ENCODE measurements at places on chromosomes 5 and 9.

DNA sequence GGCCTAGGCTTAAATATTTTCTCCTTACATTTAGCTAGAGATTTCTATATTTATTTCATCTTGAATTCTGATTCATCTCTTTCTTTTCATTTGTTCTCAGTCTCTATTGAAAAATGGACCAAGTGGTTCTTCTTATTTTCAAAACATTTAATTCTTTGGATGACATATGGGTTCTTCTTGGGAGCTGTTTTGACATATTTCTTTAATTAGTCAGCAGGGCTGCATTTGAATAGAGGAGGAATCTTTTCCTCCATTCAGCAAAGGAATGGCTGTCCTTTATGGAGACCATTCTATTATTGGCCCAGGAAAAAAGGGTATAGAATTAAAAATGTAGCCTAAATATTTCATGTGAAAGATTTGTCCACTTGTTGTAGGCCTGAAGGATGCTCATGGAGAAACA, 109.9 kb downstream of the RPS23 start:
- no peak for DNase-seq

- no peak for DNase-seq
Measured at GRCh38 chr5:135053278-135053677, 19.2 kb upstream of the PITX1 start.

GRCh38 chr9:92534674-92535073, 1.1 kb downstream of the ECM2 start:
- DNase-seq = no peak

- no peak for DNase-seq
Measured at GRCh38 chr9:92726971-92727715, 37.5 kb downstream of the BICD2 start.

- no peak for DNase-seq
Measured at GRCh38 chr5:126385524-126386502, 37.4 kb upstream of the GRAMD2B start.

- no peak for DNase-seq
Measured at GRCh38 chr9:129440435-129441186, 180.3 kb downstream of the C9orf50 start.

DNA sequence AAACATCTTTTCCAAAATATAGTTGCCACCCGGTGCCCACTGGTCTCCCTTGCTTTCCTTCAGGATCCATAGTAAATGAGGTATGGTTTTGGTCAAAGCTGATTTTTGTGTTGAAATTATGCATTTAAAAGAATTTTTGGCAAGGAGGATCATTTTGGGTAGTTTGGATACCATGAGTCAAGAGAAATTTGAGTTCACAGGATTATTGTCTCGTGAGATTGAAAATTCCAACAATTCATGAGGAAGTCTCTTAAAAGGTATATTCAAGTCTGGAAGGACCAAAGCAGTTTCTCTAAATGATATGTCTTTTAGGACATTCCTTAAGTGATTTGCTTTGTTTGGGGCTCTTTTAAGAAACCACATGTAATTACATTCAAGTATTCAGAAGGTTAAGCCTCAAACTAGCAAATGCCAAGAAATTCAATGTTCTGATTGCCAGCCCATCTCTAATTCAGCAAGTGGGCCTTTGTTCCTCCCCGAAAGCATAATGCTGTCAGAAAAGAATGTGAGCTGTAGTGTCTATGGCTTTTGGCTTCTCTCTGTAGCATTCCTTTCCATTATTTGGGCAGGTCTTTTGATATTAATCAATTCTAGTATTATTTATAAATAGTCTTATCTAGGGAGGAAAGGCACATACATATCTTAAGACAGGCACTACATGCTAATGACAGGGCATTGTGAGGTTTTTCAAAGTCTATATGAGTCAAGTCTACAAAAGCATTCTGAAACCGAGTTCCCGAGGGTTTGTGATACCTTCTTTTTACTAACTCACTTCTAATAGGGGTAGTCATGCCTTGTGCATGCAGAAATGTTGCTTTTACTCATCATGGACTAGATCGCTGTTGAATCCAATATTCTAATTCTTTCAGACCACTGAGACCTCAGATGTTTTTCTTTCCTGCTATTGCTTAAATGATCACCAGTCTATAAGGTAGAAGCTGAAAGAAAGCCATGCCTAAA, 453.9 kb downstream of the ENC1 start:
- DNase-seq = no peak

DNA sequence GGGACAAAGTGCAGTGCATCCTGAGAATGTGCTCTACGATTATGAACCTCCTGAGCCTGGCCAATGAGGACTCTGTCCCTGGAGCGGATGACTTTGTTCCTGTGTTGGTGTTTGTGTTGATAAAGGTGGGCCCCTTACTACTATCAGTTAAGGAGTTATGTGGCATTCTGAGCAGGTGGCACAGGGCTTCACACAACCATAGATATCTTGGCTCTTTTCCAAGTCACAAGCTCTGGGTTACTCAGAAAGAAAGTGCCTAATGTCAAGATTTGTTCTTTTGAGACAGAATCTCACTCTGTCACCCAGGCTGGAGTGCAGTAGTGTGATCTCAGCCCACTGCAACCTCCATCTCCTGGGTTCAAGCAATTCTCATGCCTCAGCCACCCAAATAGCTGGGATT, 99.0 kb downstream of the GAPVD1 start:
- no peak for DNase-seq

DNA sequence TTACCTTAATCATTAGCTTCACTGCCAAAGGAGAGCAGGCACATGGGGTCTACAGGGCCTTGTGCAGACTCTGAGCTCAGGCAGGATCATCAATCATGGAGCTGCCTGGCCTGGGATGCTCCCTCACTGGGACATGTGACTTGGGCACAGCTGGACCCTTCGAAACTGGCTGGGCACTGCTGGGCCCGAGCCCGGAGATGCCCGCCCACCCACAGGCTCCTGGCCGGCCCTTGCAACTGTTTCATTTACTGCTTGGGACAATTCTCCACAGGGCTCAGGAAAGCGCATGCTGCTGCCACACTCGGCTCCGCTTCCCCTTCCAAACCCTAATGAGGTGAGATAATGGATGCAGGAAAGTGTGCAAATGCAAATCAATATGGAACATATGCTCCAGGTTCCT, 387.5 kb downstream of the TRIM36 start:
- no peak for DNase-seq

DNA sequence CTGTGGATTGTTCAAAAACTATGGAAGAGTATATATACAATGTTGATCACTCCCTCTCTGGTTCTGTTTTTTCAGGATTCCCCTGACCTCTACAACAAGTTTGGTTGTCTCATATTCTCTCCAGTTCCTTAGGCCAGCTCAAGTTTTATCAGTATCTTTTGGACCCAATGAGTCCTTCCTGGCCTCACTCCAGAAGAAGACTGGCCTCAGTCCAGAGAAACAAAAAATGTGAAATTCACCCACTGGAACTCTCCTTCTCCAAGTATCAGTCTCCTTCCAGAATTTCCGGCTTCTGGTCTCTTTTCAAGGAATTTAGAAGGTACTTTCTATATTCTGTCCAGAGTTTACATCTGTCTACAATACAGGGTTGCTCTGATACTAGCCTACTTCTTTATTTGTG, 537.8 kb upstream of the FTMT start:
- no peak for DNase-seq

DNA sequence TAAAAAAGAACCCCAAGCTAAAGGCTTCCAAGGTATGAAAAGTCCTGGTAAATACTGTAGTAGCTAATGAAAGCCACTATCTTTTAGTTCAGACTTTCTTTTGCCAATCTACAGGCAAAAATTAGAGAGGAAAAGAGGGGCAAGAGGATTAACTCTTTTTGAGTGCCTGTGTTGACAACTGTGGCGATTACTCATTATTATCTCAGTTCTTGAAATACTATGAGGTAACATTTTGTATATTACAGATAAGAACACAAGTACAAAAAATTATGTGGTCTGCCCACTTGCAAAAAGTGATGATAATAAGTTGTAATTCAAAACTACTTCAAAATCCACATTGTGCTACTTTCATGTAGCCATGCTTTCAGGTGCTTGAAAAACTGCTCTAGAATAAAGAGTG, 144.0 kb downstream of the DTWD2 start:
- no peak for DNase-seq

DNA sequence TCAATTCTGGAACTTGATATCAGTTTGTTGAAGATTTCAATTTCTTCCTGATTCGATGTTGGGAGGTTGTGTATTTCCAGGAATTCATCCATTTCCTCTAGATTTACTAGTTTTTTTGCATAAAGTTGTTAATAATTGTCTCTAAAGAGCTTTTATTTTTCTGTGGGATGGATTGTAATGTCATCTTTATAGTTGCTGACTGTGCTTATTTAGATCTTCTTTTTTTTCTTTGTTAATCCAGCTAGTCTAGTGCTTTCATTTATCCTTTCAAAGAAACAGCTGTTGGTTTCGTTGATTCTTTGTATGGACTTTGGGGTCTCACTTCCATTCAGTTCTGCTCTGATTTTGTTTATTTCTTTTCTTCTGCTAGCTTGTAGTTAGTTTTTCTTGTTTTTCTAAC, 302.0 kb upstream of the DMAC1 start:
- no peak for DNase-seq

DNA sequence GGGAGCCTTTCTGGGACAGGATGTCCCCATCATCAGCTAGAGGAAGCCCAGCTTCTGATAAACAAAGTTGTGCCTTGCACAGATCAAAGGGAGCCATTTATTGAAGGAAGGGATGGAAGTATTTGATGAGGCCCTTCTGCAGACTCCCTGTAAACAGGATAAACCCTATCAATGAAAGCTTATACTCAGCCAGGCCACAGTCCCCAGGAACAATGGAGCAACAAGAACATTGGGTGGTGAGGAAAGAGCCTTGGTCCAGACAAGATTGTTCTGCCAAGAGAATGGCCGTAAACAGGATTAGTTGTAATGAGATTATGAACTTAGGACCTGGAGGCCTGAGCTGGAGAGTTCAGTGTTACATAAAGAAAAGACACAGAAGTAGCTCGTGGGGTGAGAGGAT, 40.5 kb upstream of the LIFR start:
- no peak for DNase-seq

DNA sequence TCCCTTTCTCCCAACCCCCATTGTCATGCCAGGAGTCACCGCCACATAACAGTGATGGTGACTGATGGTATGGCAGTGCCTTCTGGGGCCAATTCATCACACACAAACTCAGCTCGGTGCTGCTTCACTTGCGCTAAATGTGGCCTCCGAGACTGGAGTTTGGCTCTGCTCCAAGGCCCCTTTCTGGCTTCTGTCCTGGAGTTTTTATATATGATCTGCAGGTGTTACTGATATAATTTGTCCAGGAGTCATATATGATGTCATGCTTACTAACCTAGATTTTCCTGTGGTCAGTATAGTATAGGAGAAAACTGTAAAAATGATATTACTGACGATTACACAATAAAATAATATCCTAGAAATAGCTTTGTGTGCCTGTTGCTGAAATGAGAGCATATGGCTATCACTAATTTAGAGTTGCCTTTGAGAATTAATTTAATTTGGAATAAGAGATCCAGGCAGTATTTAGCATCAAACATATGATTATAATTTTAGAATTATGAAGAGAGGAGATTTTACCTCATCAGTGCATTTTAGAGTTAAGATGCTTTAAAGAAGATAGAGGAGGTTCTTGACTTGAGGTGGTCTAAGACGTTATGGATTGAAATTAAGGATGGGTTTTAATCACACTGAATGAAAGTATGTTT, 334.1 kb upstream of the CD180 start:
- no peak for DNase-seq
